ENCODE measurements at places on chromosomes 3 and 15.

- no peak for DNase-seq
Measured at GRCh38 chr15:74468341-74469032, 7.5 kb upstream of the UBL7 start.

DNA sequence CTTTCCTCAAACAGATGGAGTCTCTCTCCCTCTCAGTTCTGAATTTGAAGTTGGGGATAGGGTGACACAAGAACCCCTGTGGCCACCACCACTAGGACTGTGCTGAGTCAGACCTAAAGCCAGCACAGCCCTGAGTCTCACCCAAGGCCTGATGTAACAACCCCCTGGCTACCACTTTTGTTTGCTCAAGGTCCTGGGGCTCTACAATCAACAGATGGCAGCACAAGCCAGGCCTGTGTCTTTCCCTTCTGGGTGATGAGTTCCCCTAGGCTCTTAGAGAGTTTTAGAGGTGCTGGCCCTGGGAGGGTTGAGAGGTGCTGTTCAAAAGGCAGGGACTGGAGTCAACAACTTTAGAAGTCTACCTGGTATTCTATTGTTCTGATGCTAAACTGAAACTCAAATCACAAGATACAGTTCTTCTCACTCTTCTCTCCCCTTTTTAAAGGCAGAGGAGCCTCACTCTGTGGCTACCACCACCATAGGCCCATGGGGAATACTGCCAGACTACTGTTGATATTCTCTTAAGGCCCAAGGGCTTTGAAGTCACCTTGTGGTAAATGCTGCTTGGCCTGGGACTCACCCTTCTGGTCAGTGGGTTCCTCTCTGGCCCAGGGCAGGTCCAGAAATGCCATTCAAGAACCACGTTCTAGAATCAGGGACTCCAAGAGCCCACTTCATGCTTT, 6.5 kb downstream of the OR5K4 start:
- no peak for DNase-seq

DNA sequence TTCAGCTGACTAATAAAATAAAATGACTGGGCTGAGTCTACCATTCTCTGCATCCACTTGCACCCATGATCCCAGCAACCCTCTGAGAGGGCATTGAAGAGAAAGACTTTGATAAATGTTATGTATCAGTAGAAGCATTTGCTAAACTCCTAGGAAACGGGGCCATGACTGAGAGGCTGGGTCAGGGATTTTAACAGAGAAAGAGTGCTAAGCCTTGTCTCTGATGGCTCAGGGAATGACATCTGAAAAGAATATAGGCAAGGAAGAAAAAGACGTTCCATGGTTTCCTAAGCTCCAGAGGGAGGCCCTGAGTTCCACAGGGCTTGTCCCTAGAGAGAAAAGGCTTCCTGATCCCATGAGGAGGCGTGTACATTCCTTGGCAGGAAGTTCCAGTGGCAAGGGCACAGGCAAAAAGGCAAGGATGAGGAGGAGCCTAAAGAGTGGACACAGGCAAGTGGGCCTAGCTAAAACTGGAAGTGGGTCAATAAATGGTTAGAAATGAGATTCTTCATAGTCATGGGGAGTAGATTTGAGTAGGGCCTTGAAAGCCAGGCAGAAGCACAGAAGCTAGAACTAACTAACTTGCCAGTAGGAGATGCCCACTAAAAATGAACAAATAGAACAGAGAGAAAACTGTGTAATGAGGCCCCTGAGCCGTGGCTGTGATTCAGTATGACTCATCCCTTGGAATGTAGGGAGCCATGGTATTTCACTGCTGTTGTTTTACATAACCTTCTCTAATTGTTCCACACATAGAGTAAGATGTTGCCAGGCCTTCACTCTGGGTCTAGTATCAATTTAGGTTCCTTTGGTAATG, 44.9 kb upstream of the MANF start:
- no peak for DNase-seq

DNA sequence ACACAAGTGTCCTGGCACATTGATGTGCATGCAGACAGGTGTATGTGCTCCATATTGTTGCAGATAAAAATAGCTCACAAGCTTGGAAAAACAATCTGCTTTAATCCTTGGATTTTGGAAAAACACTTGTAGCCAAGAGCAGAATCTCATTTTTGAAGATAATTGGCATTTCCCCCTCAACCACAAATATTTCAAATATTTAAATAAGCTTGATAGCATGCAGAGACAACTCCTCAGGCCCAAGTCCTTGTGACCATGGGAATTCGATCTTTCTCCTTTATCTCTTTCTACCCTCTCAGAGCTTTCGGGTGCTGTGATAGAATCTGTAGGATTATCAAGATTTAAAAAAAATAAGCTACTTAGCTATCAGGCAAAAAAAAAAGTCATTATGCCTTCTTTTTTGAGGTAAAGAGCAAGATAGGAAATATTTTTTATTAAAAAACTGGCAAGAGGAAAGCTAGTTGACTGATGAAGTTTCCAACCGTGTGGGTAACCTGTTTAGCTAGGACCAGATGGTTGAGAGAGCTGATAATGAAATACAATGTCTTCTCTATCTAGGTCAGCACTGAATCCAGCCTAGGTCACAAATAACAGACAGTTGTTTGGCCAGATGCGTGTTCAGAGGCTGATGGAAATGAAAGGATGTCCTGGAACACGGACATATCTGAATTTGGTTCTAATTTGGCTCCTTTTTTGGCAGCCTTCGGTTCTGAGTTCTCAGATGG, 54.9 kb upstream of the SNRK start:
- DNase-seq: no peak

- DNase-seq: no peak
Measured at GRCh38 chr3:126937973-126938372, 44.9 kb upstream of the PLXNA1 start.

GRCh38 chr3:100982710-100983109, 10.5 kb downstream of the ABI3BP start:
- no peak for DNase-seq

- no peak for DNase-seq
Measured at GRCh38 chr3:48935530-48935929, 16.9 kb downstream of the ARIH2 start.

DNA sequence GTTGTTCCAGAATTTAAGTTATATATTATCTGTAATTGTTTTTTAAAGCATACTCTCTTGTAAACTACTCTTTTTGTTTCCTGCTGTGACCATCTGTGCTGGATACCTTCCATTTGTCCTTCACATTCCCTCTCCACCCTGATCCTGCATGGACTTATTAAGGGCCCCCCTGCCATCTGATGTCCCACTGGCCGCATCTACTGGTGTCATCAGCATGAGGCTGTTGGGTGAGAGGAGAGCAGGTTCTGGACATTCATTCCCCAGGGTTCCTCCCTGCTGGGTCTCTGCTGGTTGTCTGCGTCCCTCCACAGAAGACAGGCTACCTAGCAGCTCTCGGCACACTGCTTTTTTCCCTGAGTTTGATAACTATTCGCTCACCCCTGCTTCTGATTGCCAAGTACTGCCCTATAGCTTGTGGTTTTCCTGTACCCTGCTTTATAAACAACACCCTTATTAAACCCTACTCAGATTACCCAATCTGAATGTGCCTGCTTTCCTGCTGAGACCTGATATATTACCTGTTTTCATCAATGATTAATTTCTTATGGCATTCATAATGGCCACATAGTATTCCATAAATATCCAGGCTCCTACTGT, 7.7 kb downstream of the CMTM8 start:
- no peak for DNase-seq

GRCh38 chr3:17115186-17115585, 230.4 kb downstream of the PLCL2 start:
- no peak for DNase-seq

GRCh38 chr15:46366360-46367007, 731.7 kb downstream of the SQOR start:
- no peak for DNase-seq

DNA sequence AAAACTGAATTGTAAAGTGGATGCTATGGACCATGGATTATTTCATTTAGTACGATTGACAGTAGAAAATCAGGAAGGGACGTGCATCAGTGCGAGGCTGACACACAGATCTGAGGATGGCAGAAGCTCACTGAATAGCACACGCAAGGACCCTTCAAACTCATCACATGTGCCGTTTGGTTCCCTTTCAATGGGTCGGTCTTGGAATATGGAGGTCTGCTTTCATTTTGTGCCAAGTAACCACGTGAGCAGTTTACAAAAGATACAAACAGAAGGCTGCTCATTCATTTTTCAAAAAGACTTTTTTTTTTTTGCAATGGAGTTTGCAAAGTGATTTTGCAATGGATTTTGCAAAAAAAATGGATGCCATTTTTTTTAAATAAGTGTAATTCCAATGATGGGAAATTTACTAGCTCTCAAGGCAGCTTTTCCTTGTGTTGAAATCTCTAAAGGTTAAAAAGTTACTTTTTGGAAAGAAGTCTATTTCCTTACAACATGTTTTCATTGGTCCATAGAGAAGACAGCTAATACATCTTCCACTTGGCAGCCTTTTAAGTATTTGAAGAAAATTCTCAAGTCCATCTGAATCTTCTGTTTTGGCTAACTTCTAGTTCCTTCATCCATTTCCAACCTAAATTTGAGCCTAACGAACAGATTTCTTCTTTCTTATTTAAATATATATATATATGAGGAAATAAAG, 392.3 kb upstream of the TPRG1 start:
- no peak for DNase-seq

DNA sequence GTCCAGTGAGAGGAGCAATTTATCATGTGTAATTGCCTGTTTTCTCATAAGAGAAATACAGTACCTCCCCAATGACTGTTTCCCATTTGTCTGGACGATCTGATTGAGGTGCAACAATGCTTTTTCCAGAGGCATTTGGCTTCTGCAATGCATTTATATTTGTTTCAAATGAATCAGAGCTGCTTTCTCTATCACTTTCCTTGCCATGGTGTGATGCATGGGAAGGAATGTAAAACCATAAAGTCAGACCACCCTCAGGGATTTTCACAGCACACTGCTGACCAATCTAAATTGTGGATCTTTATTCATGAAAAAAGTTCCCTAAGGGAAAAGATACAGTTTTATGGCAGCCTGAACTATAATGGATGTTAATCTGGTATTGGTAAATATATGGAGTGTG, 333.0 kb downstream of the ZNF385D start:
- DNase-seq: no peak

DNA sequence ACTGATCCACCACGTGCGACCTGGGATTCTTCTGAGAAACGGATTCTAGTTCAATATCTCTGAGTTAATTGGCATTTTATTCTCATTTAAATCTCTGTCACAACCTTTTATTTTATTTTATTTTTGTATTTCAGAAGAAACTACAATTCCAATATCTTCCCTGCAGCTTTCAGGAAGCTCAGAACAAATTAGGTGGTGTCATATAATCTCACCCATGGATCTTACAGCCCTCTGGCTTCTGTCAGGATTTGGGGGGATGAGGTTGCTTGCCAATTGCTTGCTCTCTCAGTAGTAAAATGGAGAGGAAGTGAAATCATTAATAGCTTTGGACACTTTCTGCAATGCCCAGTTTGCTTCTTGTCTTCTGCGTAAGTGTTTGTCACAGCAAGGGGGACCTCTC, 205.4 kb downstream of the TLE3 start:
- DNase-seq: no peak

- no peak for DNase-seq
Measured at GRCh38 chr3:163812006-163812405, 1266.3 kb downstream of the SI start.

DNA sequence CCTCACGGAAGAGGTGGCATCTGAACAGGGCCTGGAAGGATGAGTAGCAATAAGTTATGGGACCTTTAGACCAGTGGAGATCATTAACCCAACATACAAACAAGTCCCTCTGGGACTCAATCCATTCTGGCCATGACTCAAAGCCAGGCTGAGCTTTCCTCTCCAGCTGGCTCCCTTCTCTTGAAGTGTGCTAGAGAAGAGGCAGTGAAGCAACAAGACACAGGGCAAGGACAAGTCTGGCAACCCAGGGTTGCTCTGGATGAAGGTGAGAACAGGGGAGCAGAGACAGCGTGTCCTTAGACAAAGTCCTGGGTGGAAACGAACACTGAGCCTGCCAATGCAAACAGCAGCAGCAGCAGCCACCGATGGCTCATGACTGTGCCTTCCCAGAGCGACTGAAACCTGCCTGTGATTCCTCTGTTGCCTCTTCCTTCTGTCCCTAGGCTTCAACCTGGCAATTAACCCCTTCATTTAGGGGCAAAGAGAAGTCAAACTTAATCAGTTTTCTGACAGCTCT, 86.8 kb downstream of the BDH1 start:
- no peak for DNase-seq

GRCh38 chr3:52671676-52672075, 14.0 kb downstream of the PBRM1 start:
- DNase-seq: no peak

DNA sequence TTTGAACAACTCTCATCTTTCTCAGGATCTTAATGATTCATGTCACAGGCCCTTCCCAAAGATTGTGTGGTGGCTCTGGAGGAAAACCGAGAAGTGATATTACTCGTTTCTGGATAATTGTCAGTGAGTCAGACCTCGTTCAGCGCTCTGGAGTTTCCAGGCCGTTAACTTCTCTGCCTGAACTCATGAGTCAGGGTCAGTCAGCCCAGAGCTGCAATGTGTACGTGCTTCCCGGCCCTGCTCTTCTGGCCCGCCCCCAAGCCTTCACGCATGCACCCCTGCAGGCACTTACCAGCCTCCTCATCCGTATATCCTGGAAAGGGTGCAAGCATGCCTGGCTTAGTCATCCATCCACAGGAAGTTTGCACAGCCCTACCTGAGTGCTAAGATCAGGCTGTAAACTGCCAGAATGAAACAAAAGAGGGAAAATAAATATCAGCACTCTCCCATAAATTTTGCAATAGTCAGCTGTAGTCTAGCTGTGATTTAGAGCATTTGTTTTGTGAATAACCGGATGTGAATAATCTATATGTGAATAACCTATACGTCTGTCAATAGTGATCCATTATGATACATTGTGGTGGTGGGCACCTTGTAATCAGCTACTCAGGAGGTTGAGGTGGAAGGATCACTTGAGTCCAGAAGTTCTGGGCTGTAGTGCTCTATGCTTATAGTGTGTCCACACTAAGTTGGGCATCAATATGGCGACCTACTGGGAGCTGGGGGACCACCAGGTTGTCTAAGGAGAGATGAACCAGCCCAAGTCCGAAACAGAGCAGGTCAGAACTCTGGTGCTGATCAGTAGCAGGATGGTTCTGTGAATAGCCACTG, 35.3 kb upstream of the SEMA4B start:
- DNase-seq: peak; percentile 6

- DNase-seq: no peak
Measured at GRCh38 chr3:118171236-118171852, 863.3 kb downstream of the IGSF11 start.

- no peak for DNase-seq
Measured at GRCh38 chr15:72341361-72341760, 21.4 kb upstream of the CELF6 start.

- no peak for DNase-seq
Measured at GRCh38 chr3:114831861-114832260, 315.2 kb downstream of the ZBTB20 start.

- no peak for DNase-seq
Measured at GRCh38 chr3:98764472-98764884, 1.3 kb downstream of the ST3GAL6 start.

- DNase-seq: no peak
Measured at GRCh38 chr15:64369078-64369607, 12.1 kb downstream of the PCLAF start.

GRCh38 chr3:150797155-150797554, 34.2 kb upstream of the SIAH2 start:
- DNase-seq: no peak
